Kasumi-1 (cell line): ENCODE measurements at places on chromosomes 2 and 18.

DNA sequence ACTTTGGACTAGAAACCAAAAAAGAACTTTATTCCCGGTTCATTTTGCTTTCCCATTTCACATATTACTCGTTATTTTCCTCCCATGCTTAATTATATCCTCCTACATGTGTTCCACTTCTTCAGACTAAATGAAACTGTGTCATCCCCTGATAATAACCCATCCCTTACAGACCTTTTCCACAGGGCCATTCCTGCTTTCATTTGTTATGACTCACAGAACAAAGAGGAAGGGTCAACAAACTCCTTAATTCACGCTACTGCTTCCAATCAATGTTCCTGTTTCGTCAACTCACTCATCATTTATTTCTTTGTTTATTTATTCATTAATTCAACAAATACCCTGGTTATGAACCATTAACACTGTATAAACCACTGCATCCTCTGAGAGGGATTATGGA is 104.5 kb downstream of the ZEB2 start:
- DNase-seq = no peak

- no peak for DNase-seq
Measured at GRCh38 chr2:120425014-120425413, 79.1 kb downstream of the INHBB start.

GRCh38 chr2:208373460-208374089 is 33.0 kb upstream of the PTH2R start:
- peak; percentile 44 for DNase-seq

DNA sequence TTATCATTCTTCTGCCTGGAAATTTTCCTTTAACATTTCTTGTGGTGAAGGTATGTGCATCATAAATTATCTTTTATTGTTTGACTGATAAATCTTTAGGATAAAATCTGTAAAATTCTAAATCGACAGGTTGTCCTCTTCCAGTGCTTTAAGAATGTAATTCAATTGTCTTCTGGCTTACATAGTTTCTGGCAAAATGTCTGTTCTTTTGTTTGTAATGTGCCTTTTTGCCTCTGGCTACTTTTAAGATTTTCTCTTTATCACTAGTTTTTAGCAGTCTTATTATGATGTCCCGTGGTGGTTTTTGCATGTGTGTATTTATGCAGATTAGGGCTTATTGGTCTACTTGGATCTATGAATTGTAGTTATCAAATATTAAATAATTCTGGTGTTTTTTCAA is 203.6 kb upstream of the COPS8 start:
- DNase-seq = no peak

DNA sequence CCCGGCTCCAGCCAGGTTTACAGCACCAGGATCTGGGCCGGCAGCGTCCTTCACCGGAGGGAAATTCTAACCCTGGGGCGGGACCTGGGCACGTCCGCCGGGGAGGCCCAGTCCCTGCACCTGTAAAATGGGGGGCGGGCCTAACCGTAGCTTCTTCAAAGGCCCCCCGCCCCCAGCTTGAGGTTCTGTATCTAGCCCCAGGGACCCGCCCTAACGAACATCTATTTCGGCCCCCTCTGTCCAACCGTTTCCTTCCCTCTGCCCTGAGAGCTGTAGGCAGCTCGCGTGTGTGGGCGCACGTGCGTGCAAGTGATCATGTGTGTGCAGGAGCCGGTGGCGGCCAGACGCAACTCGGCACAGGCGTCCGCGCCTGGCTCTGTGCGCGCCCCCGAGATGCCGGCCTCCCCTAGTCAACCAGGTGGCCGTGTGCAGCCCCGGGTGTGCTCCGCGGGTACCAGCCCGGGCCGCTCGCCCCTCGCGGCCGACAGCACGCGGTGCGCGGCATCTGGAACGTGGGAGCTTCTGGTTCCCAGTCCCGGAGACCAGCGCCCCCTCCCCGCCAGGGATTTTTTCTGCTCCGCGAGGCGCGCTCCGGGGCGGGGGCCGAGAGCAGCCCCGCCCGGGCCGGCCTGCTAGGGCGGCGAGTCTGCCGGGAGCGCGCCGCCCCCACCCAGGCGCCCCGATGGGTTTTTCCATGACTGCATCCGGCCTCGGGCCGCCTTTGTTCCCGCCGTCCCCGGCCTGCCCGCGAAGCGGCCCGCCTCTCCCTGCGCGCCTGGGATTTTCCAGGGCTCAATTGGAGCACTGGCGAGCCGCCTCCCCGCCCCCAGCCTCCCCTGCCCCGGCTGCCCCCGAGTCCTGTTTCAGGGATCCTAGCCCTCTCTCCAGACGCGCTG is 21.2 kb downstream of the TEX44 start:
- peak; percentile 84 for DNase-seq

GRCh38 chr18:45221363-45221762 is 393.9 kb upstream of the SLC14A2 start:
- no peak for DNase-seq

- DNase-seq = no peak
Measured at GRCh38 chr2:65396348-65397026, 35.9 kb downstream of the SPRED2 start.

GRCh38 chr2:86225581-86225980 is 26.3 kb downstream of the MRPL35 start:
- DNase-seq = peak; percentile 87

DNA sequence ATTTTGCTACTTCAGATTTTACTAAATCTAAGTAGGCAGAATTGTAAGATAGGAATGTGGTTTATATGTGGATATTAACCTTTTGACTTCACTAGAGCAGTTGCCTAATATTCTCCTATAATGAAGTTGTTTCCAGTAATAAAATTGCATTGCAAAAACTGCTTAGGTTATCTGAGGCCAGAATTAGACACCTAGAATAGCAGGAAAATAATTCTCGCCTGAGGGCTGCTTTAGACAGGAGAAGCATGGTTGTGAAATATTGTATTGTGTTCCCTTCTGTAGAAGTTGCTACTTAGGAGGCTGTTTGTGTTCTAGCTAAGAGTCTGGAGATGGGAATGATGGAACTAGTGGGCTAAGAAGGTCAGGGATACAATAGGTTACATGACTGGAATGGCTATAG is 146.3 kb downstream of the PLCL1 start:
- DNase-seq = no peak
